Naive thymus-derived CD4-positive, alpha-beta T cell (primary cell): ENCODE measurements at places on chromosomes 11 and 22. TPM values are rescaled to one million over a fixed set of nuclear protein-coding genes. Genes with fewer than 3 reads are reported as not detected.

Gene RAB36
- 0.54 TPM for polyA plus RNA-seq

Gene SLC17A6
- polyA plus RNA-seq = not detected

DNA sequence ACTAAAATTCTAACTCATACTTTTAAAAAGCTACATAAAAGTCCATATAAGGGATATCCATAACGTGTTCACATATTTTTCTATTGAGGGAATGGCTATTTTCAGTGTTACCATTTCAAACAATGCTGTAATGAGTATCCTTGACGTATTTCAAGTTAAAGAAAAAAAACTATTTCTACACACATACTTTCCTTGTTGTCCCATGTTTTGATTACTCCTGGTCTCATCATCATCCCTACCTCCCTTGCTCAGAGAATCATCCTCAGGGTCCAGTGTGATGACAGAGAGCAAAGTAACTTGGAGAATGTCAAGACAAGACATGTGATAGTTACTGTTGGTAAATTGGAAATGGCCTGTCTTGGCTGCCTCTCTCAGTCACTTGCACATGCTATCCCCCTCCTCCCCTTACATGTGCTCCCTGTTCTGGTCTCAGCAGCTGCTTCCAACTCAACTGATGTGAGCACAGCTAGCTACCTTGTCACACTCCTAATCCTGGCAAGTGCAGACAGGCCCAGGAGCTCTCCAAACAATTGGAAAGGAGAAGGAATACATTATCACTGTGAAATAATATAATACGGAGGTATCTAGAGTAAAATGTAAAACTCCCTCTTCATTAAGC, 21.8 kb downstream of the NUMA1 start:
- DNase-seq = no peak

Gene CRACR2B
- not detected for polyA plus RNA-seq
